NCI-H460 (cell line): ENCODE measurements at places on chromosomes 6 and 20. TPM values are rescaled to one million over a fixed set of nuclear protein-coding genes. Genes with fewer than 3 reads are reported as not detected.

SNX21 gene
- total RNA-seq = 13.1 and 13.3 TPM in 2 replicates

MYT1 gene
- total RNA-seq = not detected in 2 replicates

VSX1 gene
- not detected in 2 replicates for total RNA-seq

UNC5CL gene
- 0.10 TPM in 1 of 2 replicates, not detected in the other for total RNA-seq

DAAM2 gene
- 0.06 TPM in 1 of 2 replicates, not detected in the other for total RNA-seq

PGC gene
- not detected in 2 replicates for total RNA-seq

GRIK2 gene
- not detected in 2 replicates for total RNA-seq

TNXB gene
- 22.2 and 24.6 TPM in 2 replicates for total RNA-seq

FAM209B gene
- total RNA-seq = not detected in 2 replicates

CAP2 gene
- 6.7 and 7.6 TPM in 2 replicates for total RNA-seq

TMEM217 gene
- 0.10 TPM in 1 of 2 replicates, not detected in the other for total RNA-seq

HLA-DRA gene
- 0.12 TPM in 1 of 2 replicates, not detected in the other for total RNA-seq

VSTM2L gene
- not detected in 2 replicates for total RNA-seq

NHSL1 gene
- 24.5 and 25.2 TPM in 2 replicates for total RNA-seq

MROH8 gene
- total RNA-seq = 0.05 and 0.43 TPM in 2 replicates

KIAA1755 gene
- not detected in 2 replicates for total RNA-seq

DNA sequence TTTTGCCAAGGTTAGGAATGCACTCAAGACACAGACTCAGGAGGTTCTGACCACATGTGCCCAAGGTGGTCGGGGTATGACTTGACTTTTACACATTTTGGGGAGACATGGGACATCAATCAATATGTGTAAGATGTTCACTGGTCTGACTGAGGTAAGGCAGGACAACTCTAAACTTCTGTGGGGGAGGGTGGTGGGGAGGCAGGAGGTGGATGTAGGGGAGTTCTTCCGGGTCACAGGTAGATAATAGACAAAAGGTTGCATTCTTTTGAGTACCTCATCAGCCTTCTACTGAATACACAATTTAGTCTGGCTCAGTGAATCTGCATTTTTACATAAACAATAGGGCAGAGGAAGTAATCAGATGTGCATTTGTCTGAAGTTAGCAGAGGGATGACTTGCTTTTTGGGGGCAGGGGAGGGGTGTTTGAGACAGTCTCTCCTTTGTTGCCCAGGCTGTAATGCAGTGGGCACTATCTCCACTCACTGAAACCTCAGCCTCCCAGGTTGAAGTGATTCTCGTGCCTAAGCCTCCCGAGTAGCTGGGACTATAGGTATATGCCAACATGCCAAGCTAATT is 10.9 kb downstream of the ECHDC1 start:
- no peak for DNase-seq

DNA sequence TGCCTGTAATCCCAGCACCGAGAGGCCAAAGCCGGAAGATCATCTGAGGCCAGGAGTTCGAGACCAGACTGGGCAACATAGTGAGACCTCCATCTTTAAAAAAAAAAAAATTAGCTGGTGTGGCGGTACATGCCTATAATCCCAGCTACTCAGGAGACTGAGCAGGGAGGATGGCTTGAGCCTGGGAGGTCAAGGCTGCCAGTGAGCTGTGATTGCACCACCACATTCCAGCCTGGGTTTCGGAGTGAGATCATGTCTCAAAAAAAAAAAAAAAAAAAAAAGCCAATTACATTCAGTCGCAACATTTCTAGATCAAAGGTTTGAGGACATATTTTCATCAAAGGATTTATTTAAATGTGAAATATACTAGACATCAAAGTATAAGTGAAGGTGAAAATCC is 32.0 kb upstream of the EDN1 start:
- DNase-seq = no peak

- no peak for DNase-seq
Observed at GRCh38 chr6:41222513-41222912, 5.6 kb upstream of the TREML4 start.

GRCh38 chr6:104625536-104625935 is 234.2 kb downstream of the HACE1 start:
- no peak for DNase-seq

DNA sequence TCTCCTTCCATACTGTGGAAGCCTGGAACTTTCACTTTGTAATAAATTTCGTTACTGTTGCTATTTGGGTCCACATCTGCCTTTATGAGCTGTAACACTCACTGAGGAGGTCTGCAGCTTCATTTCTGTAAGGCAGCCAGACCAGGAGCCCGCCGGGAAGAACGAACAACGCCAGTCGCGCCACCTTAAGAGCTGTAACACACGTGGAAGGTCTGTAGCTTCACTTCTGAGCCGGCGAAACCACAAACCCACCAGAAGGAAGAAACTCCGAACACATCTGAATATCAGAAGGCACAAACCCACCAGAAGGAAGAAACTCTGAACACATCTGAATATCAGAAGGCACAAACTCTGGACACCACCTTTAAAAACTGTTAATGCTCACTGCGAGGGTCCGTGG is 589.9 kb upstream of the SLC35B3 start:
- DNase-seq = no peak

DNA sequence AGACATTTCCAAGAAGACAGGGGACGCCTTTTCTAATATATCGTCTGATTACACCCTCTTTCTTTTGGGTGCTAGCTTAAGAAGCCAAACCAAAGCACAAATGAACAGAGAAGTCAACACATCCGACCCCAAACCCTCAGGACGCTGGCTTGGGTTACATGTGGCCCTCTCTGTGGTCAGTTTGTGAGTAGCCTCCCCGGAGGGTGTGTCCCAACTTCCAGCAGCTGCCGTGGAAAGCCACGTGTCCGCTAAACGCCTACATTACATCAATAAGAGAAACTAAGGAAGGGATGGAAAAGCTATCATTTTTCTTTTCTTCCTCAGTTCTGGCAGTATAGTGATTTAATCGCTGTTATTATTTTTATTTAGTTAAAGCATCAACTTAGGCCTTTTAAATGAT is 487 bp upstream of the BMP6 start:
- no peak for DNase-seq

GRCh38 chr20:49699200-49699992 is 14.3 kb downstream of the B4GALT5 start:
- DNase-seq = no peak

DNA sequence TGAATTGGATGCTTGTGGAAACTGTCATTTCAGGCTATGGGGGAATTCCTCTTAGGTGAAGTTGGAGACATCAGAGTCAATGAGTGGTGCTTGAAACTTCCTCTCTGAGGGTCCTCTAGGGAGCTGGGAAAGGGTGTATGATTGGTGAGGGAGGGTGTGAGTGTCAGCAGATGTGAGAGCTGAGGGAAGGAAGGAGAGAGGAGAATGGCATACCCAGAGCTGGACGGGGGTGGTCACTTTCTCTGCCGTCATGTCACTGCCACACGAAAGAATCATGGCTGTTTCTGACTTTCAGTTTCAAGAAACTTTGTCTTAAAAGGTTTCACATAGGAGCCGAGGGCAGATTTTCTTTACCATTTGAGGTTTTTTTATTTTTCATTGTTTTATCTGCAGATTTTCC is 50.3 kb downstream of the DEK start:
- DNase-seq = no peak

DNA sequence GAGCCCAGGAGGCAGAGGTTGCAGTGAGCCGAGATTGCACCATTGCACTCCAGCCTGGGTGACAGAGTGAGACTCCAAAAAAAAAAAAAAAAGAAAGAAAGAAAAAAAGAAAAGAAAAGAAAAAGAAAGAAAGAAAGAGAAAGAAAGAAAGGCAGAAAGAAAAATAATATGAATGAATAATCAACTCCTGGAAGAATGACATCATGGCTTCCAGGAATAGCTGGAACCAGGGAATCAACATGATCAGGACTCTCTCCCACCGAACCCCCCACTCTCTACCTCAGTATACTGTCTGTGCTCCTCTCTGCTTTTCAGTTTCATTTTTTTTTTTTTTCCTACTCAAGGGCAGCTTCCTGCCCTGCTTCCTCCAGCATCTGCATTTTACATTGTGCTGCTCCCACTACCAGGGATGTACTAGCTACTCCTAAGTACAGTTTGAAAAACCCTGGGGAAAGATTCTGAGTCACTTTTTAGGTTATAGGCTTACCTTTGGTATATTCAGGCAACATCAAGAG is 19.7 kb upstream of the MTCL3 start:
- DNase-seq = no peak

DNA sequence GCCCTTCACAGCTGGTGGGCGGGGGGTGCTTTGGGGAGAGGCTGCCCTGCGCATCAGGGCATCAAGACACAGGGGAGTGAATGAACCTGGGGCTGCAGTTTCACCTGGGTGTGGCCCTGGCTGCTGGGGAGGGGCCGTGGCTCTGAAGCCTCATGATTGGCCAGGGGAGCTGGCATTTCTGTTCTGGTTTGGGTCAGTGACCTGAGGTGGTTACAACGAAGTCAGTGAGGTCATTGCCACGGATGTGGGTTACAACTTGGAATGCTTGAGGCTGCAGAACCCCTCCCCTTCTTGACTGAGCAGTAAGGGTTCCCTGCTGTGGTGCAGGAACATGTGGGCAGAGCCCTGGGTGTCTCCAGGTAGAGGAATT is 3.0 kb downstream of the TCEA2 start:
- peak; percentile 63 for DNase-seq

- DNase-seq = no peak
Observed at GRCh38 chr6:145373826-145374225, 361.5 kb downstream of the EPM2A start.

DNA sequence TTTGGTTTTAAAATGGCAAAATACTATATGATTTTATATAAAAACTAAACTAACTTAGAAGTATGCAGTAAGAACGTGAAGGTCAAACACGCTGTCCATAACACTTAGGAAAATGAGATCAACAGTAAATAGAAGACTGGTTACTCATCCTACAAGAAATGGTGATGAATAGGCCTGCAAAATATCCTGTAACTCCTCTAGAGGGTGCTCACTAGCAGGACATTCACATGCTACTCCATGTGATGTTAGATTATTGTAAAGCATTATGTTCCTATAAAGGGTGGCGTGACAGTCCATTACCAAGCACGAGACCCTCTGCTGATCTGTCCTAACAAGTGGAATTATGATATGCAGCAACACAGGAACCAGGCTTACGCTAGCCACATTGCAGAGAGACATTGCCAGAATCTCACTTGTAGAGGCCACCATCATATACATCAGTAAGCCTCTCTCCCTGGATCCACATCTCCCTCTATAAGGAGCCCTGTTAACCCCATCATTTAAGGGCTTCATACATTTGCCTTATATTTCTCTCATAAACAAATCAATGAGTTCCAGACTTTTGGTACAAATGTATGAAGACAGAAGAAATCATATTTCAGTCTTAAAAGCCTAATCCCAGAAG is 18.0 kb upstream of the DEFB129 start:
- peak; percentile 59 for DNase-seq

GRCh38 chr6:55913228-55914195 is 38.1 kb upstream of the BMP5 start:
- DNase-seq = no peak

DNA sequence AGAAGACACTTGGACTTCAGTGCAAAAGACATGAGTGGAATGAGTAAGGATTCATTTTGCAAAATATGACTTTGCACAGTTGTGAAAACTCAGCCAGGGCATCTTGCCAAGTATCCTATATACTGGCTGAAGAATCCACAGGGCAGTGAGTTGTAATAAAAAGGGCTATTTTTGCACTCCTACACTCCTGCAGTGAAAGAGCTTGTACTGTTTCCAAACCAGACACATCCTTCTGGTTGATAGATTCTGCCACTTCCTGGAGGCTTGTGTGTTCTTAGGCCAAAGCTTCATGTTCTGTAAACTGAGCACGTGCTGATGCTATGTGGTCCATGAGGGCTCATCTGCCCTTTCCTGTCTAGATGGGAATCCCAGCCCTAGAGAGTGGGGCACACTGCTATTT is 34.9 kb downstream of the GMPR start:
- DNase-seq = no peak

- no peak for DNase-seq
Observed at GRCh38 chr6:137487869-137488149, 6.4 kb downstream of the OLIG3 start.

GRCh38 chr6:32116674-32117073 is 7.5 kb upstream of the TNXB start:
- DNase-seq = no peak

DNA sequence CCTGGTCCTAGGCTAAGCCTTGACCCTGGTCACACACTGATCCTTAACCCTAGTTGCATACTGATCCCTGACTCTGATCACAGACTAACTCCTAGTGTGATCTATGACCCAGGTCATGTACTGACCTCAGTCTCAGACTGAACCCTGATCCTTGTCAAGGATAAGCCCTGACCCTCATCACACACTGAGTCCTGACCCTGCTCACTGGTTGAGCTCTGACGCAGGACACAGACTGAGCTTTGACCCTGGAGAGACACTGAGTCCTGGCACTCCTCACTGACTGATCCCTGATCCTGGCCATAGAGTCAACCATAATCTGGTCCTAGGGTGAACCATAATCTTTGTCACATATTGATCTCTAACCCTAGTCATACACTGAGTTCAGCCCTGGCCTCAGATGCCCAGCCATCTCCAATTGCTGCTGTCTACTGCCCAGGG is 37.9 kb downstream of the KCNB1 start:
- DNase-seq = no peak

DNA sequence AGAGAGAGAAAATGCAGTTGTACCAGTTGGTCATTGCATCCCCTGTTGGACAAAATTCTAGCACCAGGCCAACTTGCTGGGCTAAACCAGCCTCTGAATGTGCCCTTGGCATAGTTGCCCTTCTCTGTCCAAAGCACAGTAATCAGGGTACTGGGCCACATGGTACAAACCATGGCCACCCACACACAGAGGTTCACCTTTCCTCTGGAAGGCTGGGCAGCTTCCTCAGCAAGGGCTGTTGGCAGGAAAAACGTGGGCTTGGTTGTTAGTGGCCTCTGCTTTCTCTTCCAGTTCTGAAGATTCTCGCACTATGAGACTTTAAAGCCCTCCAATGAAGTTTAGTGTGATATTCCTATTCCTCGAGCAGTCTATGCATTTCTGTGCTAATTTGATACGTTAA is 706 bp downstream of the DDO start:
- DNase-seq = no peak

- no peak for DNase-seq
Observed at GRCh38 chr6:163376187-163376586, 38.3 kb upstream of the QKI start.

DNA sequence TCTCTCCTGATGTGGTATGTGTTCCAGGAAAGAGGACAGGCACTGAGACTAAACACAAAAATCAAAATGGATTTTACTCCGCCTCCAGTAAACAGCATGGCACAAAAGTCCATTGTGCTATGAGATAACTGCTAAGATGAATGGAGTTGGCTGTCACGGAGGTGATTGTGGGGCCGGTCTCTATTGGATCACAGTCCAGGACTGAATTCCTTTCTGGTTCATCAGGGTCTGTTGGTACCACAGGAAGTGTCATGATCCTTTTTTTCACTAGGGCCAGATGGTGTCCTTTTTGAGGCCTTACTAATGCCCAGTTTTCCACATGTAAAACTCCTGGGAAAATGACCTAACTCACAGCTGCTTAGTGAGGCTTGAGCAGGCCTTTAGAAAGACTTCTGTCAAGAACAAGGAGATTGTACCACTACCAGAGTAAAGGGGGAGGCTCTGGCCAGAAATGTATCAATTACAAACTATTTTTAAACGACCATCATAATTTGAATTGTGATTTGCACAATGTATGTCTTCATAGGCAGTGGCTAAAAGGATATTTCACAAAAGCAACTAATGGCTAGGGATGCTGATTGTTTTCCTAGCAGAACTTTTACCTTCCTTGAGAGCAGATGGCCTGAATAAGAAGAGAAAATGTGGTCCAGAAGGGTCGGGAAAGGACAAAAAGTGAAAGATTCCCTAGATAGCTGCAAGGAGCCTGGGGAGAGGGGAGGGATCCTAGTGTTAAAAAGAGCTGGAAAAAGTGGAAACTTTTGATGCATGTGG is 192.2 kb upstream of the POU3F2 start:
- no peak for DNase-seq

GRCh38 chr6:72552938-72553337 is 68.9 kb upstream of the KCNQ5 start:
- DNase-seq = no peak

GRCh38 chr6:11040134-11040533 is 4.0 kb downstream of the ELOVL2 start:
- DNase-seq = no peak
